ENCODE measurements at places on chromosomes 12 and 14. TPM values are rescaled to one million over a fixed set of nuclear protein-coding genes. Genes with fewer than 3 reads are reported as not detected.

- no peak for DNase-seq
These were observed 3.7 kb upstream of the IKZF4 start for GRCh38 chr12:56017181-56017580.

- no peak for DNase-seq
These were observed 167.4 kb upstream of the FOXG1 start for GRCh38 chr14:28599191-28599590.

DNA sequence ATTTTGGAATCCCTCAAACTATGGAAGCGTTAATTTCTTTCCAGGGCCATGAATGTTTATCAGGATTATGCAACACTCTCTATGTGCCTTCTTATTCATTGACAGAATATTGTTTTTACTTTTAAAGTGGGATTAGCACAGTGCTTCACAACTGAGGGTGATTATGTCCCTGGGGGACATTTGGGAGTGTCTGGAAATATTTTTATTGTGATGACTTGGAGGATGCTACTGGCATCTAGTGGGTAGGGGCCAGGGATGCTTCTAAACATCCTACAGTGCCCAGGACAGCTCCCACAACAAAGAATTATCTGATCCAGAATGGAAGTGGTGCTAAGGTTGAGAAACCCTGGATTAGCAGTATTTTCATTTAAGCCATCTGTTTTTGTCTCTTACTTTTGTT lies 338.5 kb upstream of the SOX5 start:
- DNase-seq: no peak

DNA sequence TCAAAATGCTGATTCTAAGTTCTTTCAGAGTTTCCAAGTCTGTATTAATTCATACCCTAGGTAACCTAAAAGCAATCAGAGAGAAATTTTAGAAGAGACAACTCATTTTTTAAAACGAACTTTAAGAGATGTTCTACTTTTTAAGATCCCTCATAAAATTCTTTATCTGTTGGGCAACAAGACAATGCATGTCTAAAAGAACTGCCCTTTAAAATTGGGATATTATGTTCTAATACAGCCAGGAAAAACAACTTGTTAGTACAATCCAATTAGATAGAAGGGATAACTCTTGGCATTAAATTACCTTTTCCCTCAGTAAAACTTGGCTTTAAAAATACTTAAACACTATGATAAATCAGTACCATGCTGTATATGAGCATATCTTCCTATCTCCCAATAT lies 15.6 kb downstream of the DICER1 start:
- no peak for DNase-seq

- no peak for DNase-seq
These were observed 17.2 kb upstream of the HECTD1 start for GRCh38 chr14:31224808-31225207.

GRCh38 chr12:69910694-69911093 lies 85.7 kb downstream of the MYRFL start:
- no peak for DNase-seq

DNA sequence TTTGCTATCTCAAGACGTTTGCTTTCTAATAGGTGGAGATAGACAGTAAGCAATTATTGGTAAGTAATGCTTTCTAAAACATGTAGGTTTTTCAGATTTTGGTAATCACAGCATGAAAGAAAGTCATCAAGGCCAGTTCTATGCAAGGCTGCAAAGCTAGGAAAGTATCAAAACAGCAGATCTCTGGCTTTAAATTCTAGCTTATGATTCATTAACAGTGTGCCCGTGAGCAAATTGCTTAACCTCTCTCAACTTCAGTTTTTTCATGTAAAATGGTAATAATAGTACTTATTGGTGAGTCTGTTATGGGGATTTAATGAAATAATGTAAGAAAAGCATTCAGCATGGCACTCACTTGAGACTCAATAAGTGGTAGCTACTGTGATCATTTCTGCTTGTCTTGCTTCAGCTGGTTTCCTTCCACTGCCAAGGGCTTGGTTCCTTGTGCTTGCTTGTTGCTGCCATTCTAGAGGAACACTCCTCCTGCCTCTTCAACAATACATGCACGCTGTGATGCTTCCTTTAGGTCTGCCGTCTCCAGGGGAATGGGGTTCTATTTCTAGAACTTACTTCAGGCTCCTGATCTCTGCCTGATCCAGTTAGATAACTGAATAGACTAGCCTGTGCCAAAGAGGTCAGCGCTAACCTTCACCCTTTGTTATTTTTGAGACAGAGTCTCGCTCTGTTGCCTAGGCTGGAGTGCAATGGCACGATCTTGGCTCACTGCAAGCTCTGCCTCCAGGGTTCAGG lies 88.4 kb downstream of the CAND1 start:
- DNase-seq: no peak

DNA sequence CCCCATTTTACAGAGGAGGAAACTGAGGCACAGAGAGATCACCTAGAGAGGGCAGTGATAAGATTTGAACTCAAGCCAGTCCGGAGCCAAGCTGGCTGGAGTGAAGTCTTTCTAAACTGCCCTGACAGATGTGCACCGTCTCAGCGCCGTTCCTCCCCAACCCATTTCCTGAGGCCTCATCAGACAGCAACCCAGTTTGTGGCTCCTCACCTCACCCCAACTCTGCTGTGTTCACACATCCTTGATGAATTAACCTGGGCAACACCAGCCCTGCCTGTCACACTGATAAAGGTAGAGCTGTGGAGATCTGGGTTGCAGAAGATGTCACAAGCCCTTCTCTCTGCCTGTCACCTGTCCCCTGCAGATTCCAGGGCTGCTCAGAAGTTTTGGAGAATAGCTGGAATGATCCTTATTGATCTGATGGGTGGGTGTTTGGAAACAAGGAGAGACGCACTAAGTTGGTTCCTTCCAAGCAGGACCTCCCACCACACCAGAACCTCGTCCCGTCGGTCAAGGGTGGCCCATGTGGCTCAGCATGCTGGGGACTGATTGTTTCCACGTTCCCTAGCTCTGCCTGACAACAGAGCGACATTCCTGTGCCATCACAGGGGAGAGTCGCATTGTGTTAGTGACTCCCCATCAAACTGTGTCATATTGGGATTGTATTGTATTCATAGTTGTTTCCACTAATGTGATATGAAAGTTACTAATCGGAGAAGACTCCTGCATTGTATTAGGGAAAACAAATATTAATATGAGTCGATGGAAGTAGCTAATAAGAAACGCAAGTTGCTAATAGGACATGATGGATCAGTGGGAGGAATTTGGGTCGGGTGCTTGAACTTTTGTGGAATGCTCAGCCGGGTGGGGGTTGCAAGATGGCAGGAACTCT lies 200.6 kb downstream of the PHETA1 start:
- DNase-seq: no peak

DNA sequence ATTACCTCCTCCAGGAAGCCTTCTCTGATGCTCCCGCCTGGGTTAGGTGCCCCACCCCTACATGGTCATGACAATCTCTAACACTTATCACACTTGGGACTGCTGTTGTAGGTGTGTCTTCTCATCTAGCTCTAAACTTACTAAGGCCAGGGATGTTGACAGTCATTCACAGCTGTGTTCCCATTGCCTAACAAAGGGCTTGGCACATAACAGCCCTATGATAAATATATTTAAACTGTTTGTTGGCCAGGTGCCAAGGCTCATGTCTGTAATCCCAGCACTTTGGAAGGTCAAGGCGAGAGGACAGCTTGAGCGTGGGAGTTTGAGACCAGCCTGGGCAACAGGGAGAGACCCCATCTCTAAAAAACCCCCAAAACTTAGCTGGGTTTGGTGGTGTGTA lies 98.8 kb upstream of the RGS6 start:
- no peak for DNase-seq

GRCh38 chr14:85471744-85472143 lies 58.2 kb upstream of the FLRT2 start:
- peak; percentile 91 for DNase-seq

DNA sequence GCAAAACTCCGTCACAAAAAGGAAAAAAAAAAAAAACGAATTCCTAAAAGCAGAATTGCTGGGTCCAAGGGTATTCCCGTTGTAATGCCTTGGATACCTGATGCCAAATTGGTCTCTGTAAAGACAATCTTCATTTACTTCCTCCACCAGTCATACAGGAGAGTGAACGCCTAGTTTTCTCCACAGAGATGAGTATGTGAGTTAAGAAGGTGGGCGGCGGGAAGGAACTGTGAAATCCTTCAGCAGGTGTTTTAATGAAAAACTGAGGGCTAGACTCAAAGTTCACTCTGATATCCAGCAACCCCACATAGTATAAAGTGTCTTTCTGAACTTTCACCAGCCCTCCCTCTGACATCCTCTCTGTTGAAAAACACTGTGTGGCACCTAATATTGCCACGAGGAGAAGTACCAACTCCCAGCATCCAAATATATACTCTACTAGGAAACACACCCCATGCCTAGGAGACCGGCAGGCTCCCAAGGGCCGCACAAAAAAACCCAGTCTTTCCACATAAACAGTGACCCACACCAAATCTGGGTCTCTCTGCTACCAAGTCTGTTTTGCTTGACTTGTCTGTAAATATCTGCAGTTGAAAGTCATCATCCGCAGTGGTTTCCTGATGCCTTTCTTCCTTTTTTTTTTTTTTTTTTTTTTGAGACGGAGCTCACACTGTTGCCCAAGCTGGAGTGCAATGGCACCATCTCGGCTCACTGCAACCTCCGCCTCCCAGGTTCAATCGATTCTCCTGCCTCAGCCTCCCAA lies 30.3 kb upstream of the FOXN3 start:
- no peak for DNase-seq

GRCh38 chr12:5771756-5772155 lies 173.3 kb downstream of the ANO2 start:
- no peak for DNase-seq

DNA sequence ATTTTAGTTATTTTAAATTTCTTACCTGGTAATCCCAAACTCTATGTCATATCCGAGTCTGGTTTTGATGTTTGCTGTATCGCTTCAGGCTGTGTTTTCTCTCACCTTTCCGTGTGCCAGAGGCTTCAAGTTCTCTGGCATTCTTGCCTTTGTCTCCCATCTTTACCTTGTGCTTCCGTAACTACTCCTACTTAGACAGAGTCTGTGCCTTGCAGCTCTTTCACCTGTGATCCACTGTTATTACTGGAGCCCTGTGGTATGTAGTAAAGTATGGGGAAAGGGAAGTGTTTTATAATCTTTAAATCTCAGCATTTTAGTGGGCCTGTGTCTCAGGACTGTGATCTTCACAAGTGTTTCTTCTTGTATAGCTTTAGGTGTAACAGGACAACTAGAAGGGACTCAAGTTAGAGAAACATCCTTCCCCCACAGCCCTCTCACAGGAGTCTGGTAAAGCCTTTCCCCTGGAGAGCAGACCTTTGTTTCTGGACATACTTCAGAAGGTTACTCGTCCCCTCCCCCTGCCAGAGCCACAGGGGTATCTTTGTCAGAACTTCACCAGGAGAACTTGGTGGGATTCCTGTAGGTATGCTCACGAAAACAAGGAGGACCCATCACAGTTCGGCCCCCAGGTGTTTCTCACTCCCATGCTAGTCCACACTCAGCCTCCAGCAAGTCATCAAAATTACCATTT lies 11.1 kb downstream of the IFNG start:
- no peak for DNase-seq

GRCh38 chr12:62530596-62530995 lies 64.0 kb downstream of the MON2 start:
- peak; percentile 86 for DNase-seq

DNA sequence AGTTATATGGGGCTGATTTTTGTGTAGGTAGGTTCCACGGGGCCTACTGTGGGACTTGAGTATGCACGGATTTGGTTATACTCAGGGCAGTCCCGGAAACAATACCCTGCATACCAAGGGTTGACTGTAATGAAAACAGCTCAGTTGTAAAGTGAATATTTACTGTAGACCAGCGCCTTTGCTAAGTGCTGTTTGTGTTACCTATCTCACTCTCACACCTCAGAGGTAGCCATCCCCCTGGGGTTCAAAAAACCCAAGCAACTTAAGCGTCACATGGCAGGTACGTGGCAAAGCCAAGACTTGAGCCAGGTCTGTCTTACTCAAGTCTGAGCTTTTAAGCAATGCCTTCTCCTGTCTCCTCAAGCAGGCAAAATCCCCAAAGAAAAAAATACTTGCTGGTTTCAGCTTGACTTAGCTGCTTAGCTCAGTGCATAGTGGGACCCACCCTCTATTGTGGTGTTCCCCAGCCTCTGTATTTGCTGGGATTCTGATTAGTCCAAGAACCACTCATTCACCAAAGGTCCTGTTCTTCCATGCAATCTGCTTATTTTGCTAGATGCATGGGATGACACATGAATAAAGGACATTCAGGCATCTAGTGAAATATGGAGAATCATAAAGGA lies 34.2 kb upstream of the STRN3 start:
- no peak for DNase-seq

GRCh38 chr14:68981539-68981976 lies 2.5 kb upstream of the ACTN1 start:
- DNase-seq: peak; percentile 84

- DNase-seq: no peak
These were observed 426.8 kb downstream of the VRK1 start for GRCh38 chr14:97224016-97224415.

GRCh38 chr14:34059037-34059924 lies 108.4 kb upstream of the EGLN3 start:
- DNase-seq: no peak

GRCh38 chr12:91349476-91349875 lies 166.9 kb upstream of the DCN start:
- DNase-seq: no peak

DNA sequence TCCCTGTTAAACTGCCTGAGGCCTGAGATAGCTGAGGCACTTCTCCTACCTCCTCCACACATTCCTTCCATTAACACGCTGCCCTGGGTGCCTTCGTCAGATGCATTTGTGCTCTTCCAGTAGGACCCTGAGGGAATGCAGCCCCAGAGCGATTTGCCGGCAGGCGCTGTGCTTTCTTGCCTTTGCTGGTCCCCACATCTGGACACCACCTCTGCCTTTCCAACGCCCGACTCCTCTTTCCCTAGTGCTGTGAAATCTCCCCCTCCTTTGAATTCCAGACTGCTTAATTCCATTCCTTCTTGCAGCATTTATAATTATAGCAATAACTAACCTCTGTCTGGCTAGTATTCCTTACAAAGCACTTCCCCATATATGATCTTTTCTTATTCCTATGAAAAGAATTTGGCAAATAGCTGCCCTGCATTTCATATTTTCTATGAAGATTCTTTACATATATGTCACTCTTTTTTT lies 88.4 kb downstream of the C12orf75 start:
- DNase-seq: peak; percentile 57

GRCh38 chr14:39451811-39452210 lies 19.6 kb upstream of the FBXO33 start:
- DNase-seq: no peak

GRCh38 chr14:102530828-102531478 lies 21.4 kb upstream of the ANKRD9 start:
- DNase-seq: no peak

The TAS2R43 gene
- total RNA-seq: 4.5 TPM

The RND1 gene
- not detected for total RNA-seq

The SRGAP1 gene
- total RNA-seq: 14.5 TPM

The HRK gene
- total RNA-seq: not detected

The SCARB1 gene
- total RNA-seq: 28.5 TPM

The GDF3 gene
- not detected for total RNA-seq

The KLHL33 gene
- total RNA-seq: 0.43 TPM

The DACT1 gene
- 35.8 TPM for total RNA-seq
